ENCODE measurements at places on chromosomes 3 and 15. TPM values are rescaled to one million over a fixed set of nuclear protein-coding genes. Genes with fewer than 3 reads are reported as not detected.

CCR8 gene
- total RNA-seq: 1.2 TPM

AHSG gene
- 0.14 TPM for total RNA-seq

CYP11A1 gene
- 0.21 TPM for total RNA-seq

ADPRH gene
- total RNA-seq: 13.8 TPM

RAB43 gene
- total RNA-seq: 95.5 TPM

GRCh38 chr15:67035886-67036285 is 29.5 kb upstream of the SMAD3 start:
- no peak for DNase-seq
- H3K4me1 ChIP-seq: peaks cover 5% of the 10 kb centered on the region
- no peak overlapping the region for H3K27ac ChIP-seq
- no peaks in the 10 kb centered on the region for H3K36me3 ChIP-seq
- no peaks in the 10 kb centered on the region for H3K27me3 ChIP-seq

GRCh38 chr15:101618076-101618475 is 34.1 kb downstream of the TM2D3 start:
- DNase-seq: no peak
- no peak overlapping the region for H3K27ac ChIP-seq
- no peaks in the 10 kb centered on the region for H3K36me3 ChIP-seq
- H3K4me1 ChIP-seq: peaks cover 6% of the 10 kb centered on the region
- no peak overlapping the region for H3K4me3 ChIP-seq

GRCh38 chr3:151299006-151299405 is 17.6 kb downstream of the GPR87 start:
- H3K27me3 ChIP-seq: peaks cover 34% of the 10 kb centered on the region
- DNase-seq: no peak
- H3K27ac ChIP-seq: no peak overlapping the region
- H3K4me3 ChIP-seq: no peak overlapping the region

GRCh38 chr3:51585197-51585596 is 46.7 kb downstream of the RAD54L2 start:
- peaks cover 12% of the 10 kb centered on the region for H3K4me1 ChIP-seq
- no peaks in the 10 kb centered on the region for H3K27me3 ChIP-seq
- no peak for DNase-seq
- H3K27ac ChIP-seq: no peak overlapping the region

DNA sequence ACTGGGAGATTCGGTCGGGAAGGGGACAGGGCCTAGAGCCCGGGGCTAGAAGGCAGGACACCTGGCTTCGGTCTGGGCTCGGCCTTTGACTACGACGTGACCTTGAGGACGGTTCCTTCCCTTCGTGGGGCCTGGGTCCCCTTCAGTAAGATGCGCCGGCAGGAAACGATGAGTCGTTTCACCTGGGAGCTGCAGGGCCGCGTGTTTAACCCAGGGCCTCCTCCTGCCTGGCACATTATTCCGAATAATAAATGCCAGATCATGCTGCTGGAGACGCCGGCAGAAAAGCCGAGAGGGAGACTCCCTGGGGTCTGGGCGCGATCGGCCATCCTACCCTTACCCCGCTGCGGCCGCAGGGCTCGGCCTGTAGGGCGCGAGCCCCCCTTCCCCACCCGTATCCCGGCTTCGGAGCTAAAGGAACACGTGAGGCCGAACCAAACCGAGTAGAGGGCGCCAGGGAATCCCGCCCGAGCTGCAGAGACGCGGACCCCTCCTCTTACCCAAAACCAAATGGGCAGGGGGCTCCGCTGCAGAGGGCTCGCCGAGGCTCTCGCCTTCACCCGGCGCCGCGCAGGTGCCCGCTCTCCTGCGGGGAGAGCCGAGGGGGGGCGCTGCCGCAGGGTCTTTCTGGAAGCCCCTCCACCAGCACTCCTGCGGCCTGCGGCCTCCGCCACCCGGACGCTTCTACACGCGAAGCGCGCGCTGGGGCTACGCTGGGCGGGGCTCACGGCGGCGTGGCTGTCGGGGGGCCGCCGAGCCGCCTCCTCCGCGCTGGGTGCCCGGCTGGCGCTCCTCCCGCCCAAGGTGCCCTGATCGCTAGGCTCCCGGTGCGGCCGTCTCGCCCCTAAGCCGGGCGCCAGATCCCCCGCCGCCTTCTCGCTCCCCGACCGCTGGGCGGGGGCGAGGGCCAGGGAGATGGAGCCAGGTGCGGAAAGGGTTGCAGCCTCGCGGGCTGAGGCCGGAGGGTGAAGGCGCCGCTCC is at the start of gene BDH1:
Gene BDH1 (minus strand): TSS at position 688 of the 981 bp plus-strand sequence. CDS start 9,525 bp downstream, outside the sequence.
- H3K4me3 ChIP-seq: peak within 1 kb of the TSS; percentile 83
- peak; percentile 80 for DNase-seq
- peaks cover 12% of the 10 kb centered on the region for H3K36me3 ChIP-seq
- peaks cover 21% of the 10 kb centered on the region for H3K27me3 ChIP-seq

DNA sequence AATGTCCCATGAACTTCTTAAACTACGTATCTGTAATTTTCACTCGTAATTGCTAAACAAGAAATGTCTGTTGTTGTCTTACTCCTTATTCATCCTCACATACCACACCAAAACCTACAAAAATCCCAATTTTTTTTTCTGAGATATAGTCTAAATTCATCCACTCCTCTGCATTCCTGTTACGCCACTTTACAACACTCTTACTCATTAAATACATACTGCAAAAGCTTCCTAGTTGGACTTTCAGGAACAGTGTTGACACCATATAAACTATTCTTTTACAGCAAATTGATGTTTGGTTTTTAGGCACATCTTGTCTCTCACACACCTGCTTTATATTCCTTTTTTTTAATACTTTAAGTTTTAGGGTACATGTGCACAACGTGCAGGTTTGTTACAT is 934.9 kb upstream of the CADM2 start:
- no peaks in the 10 kb centered on the region for H3K27me3 ChIP-seq
- H3K27ac ChIP-seq: no peak overlapping the region
- no peak overlapping the region for H3K4me3 ChIP-seq

GRCh38 chr3:4011166-4011565 is 211.9 kb downstream of the LRRN1 start:
- no peak overlapping the region for H3K27ac ChIP-seq
- no peaks in the 10 kb centered on the region for H3K4me1 ChIP-seq
- no peaks in the 10 kb centered on the region for H3K36me3 ChIP-seq
- no peaks in the 10 kb centered on the region for H3K27me3 ChIP-seq
- no peak for DNase-seq

GRCh38 chr15:38427380-38427779 is 26.5 kb upstream of the FAM98B start:
- DNase-seq: no peak
- no peaks in the 10 kb centered on the region for H3K36me3 ChIP-seq
- H3K4me1 ChIP-seq: no peaks in the 10 kb centered on the region
- no peak overlapping the region for H3K4me3 ChIP-seq
- H3K27me3 ChIP-seq: peaks cover 12% of the 10 kb centered on the region

DNA sequence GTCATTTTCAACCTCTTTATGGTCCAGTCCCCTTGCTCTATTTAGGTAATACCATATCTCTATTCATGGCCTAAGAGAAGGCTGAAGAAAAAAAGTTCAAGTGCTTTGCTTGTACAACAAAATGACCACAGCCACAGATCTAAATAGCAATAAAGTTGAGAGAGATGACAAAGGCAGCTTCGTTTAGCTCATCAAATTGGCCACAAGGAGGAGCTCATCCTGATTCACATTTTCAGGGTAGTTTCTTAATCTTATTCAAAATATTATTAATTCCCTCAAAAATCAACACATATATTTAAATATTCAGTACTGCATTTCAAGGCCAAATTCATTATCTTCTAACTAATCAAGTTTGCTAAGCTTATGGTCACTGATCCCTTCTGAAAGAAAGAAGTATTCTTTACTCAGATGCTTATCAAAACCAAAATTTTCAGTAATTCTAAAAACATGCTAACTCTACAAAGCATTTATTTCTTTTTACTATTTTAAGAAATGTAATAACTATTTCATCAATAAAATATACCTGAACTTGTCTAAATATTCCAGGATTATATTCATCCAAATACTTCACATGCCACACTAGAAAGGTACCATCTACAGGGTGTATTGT is 85.5 kb downstream of the DMXL2 start:
- no peak overlapping the region for H3K27ac ChIP-seq
- H3K4me1 ChIP-seq: no peaks in the 10 kb centered on the region
- DNase-seq: no peak

GRCh38 chr15:32941823-32942222 is 224.0 kb downstream of the GREM1 start:
- no peaks in the 10 kb centered on the region for H3K36me3 ChIP-seq
- H3K27me3 ChIP-seq: no peaks in the 10 kb centered on the region
- H3K4me1 ChIP-seq: no peaks in the 10 kb centered on the region
- no peak overlapping the region for H3K4me3 ChIP-seq

DNA sequence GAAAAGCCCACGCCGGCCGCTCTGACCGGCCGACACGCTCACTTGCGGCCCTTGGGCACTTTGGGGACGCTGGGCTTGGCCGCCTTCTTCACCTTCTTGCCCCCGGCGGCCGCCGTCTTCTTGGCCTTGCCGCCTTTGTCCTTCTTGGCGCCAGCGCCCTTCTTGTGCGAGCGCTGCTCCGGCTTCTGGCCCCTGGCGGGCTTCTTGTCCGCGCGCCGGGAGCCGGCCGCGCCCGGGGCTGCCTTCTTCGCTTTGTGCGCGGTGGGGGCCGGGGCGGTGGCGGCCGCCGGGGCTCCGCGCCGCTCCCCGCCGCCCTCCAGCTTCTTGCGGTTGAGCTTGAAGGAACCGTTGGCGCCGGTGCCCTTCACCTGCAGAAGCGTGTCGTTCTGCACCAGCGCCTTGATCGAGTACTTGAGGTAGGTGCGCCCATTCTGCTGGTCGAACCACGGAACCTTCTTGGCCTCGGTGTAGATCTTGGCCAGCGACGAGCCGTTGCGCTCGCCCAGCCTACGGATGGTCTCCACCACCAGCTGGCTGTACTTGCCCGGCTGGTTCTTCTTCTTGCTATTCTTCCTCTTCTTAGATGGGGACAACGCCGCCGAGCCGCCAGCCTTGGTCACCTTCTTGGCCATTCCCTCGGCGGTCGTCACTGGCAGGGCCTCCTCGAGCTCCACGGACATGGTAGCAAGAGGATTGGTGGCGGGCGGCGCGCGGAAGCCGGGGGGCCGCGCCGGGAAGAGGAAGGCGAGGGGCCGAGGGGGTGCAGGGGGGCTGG is 36.7 kb downstream of the HMCES start:
- H3K27me3 ChIP-seq: no peaks in the 10 kb centered on the region
- peak overlapping the region; percentile 90 for H3K4me3 ChIP-seq
- no peaks in the 10 kb centered on the region for H3K36me3 ChIP-seq
- H3K4me1 ChIP-seq: peaks cover 44% of the 10 kb centered on the region
- peak; percentile 31 for DNase-seq
- H3K27ac ChIP-seq: peak overlapping the region; percentile 88

DNA sequence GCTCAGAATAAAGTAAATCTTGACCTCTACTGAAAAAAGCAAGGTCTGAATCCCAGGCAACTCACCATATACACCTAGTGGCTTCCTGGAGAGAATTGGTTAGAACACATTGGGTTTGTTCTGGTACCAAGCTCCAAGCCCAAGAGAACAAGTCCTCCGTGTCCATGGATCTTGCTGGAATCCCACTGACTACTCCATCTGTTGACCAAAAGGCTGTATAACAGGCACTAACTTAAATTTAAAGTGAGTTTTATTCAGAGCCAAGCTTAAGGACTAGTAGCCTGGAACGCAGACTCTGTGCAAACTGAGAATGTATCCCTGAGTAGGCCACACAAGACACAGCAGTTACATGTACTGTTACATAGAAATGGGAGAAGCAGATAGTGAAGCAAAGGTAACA is 342.1 kb upstream of the LRRC3B start:
- H3K4me1 ChIP-seq: no peaks in the 10 kb centered on the region
- no peak for DNase-seq
- peaks cover 3% of the 10 kb centered on the region for H3K36me3 ChIP-seq
- H3K4me3 ChIP-seq: no peak overlapping the region

GRCh38 chr15:85276921-85277320 is 103.5 kb upstream of the AKAP13 start:
- no peaks in the 10 kb centered on the region for H3K36me3 ChIP-seq
- no peak overlapping the region for H3K4me3 ChIP-seq
- peaks cover 12% of the 10 kb centered on the region for H3K4me1 ChIP-seq
- no peak overlapping the region for H3K27ac ChIP-seq
- no peak for DNase-seq
